ENCODE measurements at places on chromosomes 12 and 14.

DNA sequence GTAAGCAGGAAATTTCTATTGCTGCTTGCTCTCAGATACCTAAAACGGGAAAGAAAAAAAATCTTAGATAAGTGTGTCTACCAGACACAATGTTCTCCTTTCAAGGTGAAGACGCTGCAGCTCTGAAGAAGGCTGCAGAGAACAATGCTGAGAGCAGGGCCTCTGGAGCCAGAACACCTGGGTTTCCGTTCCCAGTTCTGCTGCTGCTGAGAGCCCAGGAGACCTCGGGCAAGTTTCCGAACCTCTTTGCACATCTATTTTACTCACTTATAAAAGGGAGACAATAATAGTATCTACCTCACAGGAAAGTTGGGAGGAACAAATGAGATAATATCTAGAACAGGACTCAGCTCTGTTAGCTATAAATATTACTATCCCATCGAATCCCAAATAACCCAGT lies 122.9 kb downstream of the TMTC1 start:
- no peak for DNase-seq

DNA sequence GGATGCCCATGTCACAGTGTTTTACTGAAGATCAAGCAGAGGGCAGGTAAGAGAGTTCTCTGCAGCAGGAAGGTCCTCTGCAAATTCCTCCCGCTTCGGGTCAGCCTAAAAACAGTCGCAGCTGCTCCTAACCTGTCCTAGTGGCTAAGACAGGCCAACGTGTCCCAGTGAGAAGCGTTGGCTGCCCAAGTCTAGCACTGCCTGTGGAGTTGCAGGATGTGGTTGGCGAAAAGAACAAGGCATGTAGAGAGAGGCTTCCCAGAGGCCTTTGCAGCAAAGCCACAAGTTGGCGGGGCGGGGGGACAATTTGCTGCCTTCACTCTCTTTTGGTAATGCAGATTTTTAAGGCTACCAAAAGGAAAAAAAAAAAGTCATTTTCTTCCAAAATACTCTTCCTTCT lies 340.1 kb downstream of the BCL11B start:
- no peak for DNase-seq

DNA sequence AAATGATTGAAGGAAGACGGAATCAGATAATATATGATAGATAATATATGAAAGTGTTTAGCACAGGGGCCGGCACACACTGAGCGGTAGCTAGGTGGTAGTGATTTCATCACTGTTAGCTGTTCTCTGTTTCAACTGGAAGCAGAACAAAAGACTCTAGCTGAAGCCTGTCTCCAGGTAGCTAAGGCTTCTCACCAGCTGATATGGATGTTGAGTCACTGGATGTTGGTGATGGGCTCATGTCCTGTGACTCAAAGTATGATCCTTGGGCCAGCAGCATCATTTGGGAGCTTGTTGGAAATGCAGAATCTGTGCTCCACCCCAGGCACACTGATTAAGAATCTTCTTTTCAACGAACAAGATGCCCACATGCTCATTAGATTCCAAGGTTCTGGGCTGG lies 21.7 kb upstream of the KCNA5 start:
- no peak for DNase-seq

DNA sequence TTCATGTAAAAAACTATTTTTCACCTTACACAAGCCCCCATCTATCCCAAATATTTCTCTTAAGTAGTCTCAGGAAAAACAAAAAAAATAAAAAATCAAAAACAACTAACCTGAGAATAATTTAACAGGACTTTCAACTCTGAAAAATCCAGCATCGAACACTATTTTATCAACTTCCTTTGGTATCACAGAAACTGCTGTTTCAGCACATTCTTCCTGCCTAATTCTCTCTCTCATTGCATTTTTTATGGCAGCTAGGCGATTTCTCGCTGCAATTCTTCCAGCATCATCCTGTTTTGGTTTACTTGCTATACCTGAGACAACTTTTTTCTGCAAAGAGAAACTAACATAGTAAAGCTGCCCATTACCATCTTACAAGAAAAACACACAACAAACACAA lies 29.4 kb downstream of the LGALS3 start:
- DNase-seq = no peak

DNA sequence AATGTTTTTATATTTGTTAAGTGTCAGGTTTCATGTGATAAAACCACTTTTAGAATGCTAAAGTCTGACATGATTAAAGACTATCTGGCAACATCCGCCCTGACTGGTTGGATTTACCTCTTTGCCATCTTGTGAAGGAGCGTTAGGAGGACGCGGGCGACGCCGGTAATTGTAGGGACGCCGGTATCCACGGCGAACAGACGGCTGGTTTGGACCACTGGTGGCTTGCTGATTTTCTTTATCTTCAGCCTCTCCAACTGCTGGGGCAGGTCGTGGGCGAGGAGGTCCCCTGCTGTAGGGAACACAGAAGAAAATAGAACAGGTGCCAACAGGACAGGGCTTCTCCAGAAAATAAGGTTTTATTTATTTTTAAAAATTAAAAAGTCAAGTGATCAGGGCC lies 21.3 kb downstream of the YBX3 start:
- DNase-seq = no peak

DNA sequence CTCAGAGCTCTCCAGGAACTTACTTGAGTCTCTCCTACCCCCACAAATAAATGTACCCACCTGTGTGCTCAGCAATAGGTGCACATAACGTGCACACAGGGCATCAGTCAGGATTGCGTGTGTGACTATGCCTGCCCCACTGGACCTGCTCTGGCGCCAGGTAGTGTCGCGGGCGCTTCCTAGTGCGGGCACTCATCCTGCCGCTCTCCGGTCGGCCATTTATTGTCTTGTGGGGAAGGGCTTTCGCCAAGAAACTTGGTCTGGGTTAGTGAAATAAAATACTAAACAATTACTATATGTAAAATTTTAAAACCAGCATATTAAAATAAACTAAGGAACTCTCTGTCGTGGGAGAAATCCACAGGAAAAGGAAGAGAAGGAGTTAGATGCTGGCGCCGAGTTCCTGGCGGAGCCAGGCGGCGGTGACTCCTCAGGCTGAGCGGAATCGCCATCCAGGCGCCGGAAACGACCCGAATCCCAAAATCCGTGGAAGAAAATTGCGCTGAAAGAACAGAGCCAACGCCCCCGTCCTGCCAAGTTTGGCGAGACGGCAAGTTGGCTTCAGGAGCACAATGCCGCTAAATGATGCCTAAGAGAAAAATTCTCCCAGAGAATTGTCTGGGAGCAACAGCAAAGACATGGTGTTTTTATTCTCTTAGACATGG lies 7.9 kb upstream of the HOXC13 start:
- DNase-seq = no peak
